Kasumi-1 (cell line): ENCODE measurements at places on chromosomes 7 and 10.

DNA sequence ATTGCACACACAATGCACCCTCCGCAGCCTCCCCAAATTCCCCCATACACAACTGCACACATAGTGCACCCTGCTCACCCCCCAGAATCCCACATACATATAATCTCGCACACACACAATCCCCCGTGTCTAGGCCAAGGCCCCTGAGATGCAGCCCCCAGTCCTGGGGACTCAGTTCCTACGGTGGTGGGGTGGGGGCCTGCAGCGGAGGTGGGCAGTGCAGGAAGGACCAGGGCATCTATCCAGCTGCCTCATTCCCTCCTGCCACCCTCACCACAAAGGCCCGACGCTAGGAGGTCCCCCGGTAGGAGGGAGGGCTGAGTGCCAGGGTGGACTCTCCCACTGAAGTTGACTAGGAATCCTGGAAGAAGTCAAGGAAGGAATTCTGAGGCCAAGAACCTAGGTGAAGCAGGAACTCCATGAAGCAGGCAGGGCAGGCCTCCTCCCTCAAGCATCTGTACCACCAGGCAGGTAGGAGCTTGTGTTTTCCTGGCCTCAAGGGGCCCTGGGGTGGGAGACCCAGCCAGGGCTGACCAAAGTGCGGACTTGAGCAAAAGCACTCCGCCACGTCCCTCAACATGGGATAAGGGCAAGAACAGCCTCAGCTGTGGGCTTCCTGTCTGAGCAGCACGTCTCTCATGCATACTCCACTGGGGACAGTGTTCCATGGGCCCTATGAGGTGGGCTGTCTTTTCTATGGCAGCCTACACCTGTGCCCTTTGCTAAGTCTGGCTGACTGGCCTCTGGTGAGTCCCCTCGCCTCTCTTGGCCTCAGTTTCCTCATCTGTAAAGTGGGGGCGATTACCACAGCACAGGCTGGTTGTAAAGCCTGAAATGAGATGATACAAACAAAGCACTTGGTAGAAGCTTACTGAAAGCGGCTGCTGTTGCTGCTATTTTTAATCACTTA lies 145.7 kb downstream of the MAPK8 start:
- no peak for DNase-seq

DNA sequence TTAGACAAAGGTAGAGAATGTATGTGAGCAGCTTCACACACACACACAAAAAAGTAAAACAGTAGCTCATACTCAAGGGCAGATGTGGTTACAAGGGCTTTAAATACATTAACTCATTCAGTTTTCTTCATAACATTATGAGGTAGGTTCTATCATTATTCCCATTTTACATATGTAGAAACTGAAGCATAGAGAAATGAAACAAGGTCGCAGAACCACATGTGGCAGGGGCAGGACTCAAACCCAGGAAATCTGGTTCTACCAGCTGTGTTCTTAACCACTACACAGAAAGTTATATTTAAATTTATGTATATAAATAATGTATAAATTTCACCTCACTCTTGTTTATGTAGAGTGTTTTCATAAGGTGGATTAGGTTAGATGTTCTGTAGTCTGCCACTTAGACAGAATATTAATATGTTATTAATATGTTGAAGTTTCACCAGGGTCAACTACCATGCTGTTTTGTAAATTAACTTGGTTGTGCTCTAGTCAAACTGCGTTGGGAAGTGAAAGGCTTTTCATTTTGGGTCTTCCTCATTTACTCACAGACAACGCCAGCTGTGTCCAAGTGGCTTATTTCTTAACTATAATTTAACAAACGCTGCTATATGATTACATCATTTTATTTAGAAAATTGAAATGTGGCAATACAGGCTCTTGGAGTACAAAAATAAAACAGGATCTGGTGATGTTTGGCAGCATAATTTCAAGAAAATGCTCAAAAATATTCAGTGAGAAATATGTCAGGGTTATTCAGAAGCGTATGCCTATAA lies 138.4 kb downstream of the MDFIC start:
- no peak for DNase-seq

DNA sequence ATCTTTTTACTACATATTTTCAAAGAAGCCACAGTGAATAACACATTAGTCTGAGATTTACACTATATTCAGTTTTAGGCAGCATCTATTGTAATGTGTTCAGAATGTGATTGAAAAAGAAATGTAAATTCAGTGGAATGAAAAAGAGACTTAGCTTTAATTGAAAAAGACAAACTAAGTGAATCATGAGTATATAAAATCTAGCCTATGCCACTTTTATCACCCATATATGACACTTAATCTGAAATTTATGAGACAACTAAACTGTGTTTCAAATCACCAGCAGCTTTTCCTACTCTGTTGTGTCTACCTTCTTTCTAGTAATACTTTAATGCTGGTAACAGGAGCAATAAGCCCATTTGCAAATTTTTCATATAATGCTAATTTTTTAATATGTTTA lies 4.7 kb downstream of the SKAP2 start:
- no peak for DNase-seq

DNA sequence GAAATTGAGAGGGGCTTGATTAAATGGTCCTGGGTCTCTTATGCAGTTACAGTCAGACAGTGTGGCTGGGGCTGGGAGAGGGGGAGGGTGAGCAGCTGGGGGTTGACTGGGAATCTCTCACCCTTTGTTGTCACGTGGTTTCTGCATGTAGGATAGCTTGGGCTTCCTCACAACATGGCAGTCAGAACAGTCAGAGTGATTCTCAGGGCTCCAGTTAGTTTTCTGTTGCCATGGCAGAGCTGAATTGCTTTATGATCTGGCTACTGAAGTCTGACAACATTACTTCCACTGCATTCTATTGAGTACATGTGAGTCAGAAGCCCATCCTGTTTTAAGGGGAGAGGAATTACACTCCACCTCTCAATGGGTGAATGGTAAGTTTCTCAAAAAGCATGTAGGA lies 102.7 kb downstream of the WDR11 start:
- no peak for DNase-seq

GRCh38 chr10:71978476-71978875 lies 14.3 kb downstream of the CHST3 start:
- no peak for DNase-seq
